ENCODE measurements at places on chromosomes 12 and 14.

DNA sequence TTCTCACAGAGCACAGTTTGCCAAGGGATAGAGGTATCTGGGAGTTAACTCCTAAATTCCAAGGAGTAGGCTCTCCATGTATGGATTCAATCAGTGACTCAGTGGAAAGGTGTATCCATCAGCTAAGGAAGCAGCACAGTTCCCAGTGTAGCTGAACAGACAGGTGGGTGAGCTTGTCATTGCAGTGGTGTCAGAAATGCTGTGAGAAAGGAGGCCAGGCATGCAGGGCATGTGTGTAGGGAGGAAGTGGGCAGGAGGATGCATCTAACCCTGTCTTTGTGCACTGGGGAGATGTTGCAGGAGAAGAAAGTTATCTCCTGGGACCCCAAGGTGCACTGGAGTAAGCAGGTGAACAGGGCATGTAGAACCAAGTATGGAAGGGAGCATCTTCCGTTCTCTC lies 539.0 kb downstream of the VRK1 start:
- no peaks in the 10 kb centered on the region for H3K36me3 ChIP-seq
- H3K4me1 ChIP-seq, result peaks cover 8% of the 10 kb centered on the region
- no peaks in the 10 kb centered on the region for H3K27me3 ChIP-seq
- peak overlapping the region; percentile 49 for H3K27ac ChIP-seq
- peak overlapping the region; percentile 11 for H3K4me3 ChIP-seq
- no peak for DNase-seq

DNA sequence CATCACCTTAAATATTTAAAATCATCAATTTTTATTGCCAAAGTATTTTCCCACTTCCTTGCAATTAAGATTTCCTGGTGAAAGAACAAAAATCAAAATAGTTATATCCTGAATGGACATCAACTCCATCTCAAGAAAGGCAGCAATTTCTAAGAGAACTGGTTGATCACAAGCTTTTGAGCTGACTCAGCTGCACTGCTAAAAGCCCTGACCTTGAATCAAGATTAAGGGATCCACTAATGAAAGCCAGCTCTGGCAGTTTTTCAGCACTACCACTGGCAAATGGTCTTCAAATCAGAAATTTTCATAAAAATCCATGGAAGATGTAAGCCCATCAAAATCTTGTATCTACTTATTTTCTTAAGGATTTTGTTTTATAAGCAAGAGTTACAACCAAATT lies 123.4 kb downstream of the SLC6A15 start:
- no peaks in the 10 kb centered on the region for H3K36me3 ChIP-seq
- H3K27me3 ChIP-seq, result no peaks in the 10 kb centered on the region
- H3K27ac ChIP-seq, result no peak overlapping the region
- no peak for DNase-seq
- H3K4me1 ChIP-seq, result no peaks in the 10 kb centered on the region

- no peak for DNase-seq
- H3K27ac ChIP-seq, result no peak overlapping the region
- H3K36me3 ChIP-seq, result no peaks in the 10 kb centered on the region
- H3K4me3 ChIP-seq, result no peak overlapping the region
- no peaks in the 10 kb centered on the region for H3K4me1 ChIP-seq
Observed at GRCh38 chr12:26370098-26370497, 174.7 kb downstream of the SSPN start.

- peak overlapping the region; percentile 90 for H3K4me3 ChIP-seq
- peak; percentile 76 for DNase-seq
- peaks cover 55% of the 10 kb centered on the region for H3K36me3 ChIP-seq
Observed at GRCh38 chr14:49893309-49894213, 679 bp downstream of the ARF6 start.

DNA sequence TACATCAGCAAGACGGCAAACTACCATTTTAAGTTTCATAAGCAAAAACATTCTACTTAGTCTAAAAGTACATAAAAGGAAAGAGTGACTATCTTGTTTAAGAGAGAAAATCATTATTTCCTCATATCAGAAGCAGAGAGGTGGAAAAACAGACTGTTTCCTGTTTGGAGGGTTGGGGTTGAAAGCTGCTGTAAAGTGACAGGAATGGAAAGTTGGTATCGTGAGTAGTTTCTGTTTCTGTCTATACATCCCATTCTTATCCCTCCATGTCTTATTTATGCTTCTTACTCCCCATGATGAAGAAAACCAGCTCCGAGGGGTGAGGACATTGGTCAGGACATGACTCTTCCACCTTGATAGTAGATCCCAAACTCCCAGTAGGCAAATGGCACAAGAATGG lies 216.5 kb downstream of the EGLN3 start:
- no peaks in the 10 kb centered on the region for H3K27me3 ChIP-seq
- H3K4me3 ChIP-seq, result no peak overlapping the region
- no peak overlapping the region for H3K27ac ChIP-seq
- DNase-seq, result no peak
- H3K36me3 ChIP-seq, result no peaks in the 10 kb centered on the region
- no peaks in the 10 kb centered on the region for H3K4me1 ChIP-seq

All from effector memory CD8-positive, alpha-beta T cell (primary cell).